ENCODE measurements at places on chromosomes 16 and 17.

DNA sequence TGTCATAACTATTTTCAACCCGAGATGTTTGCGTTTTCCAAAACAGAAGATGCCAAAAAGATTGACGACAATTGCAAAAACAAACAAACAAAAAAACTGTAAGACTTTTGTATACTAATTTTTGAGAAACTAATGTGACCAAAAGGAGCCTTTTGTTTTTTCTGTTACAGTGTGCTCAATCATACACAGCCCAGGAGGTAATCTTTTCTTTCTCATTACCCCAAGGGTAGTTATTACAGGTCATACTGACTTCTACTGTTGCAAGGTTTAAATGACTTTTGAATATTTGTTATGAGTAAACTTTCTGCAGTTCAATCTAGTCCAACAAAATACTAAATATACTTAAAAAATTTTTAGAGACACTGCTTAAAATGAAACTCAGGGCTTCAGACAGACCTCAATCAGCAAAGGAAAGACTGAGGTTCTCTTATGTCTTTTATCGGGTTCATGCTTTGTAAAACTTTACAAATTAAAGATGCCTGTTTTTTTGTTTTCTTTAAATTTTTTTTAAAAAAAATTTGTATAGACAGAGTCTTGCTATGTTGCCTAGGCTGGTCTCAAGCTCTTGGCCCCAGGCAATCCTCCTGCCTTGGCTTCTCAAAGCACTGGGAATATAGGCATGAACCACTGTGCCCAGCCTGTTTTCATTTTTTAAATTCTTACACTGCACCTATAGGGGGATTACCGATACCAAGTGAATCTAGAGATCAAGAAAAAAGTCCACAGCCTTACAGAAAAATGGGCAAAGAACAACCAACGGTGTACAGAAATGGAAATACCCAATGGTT lies 47.6 kb downstream of the SPOP start:
- no peak for DNase-seq

- no peak for DNase-seq
Measured at GRCh38 chr17:50303596-50303995, 29.3 kb downstream of the TMEM92 start.

DNA sequence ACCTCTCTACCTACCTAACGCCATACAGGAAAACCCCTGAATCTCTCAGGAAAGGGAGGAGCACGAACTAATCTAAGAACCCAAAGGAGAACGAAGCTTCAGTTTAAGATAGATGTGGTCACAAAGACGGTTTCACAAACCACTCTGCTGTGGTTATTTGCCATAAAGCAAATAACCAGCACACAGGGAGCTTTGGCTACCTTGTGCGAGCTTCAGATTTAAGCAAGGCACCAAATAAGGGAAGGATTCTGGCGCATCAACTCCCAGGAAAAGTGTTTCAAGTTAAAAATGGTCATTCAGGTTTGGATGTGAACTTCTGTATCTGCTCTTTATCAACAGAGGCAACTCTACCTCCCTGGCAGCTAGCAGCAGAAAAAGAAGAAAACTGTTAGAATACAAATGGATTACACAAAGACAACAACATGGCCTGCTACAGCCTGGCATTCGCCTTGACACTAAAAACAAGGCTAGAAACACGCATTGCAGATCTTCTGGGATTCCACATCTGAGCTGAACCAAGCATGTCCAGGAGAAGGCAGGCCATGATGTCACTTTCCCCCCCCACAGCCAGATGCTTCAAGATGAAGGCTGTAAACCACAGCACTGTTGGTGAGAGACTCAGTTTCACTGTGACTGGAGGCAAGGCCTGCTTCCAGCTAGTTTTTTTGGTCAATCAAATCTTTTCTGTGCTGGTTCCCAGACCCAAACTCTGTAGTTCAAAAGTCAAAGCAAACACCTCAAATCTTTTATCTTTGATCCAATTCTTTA lies 43.6 kb downstream of the SMG6 start:
- DNase-seq = no peak

- DNase-seq = no peak
Measured at GRCh38 chr17:27339836-27340550, 46.1 kb downstream of the WSB1 start.

DNA sequence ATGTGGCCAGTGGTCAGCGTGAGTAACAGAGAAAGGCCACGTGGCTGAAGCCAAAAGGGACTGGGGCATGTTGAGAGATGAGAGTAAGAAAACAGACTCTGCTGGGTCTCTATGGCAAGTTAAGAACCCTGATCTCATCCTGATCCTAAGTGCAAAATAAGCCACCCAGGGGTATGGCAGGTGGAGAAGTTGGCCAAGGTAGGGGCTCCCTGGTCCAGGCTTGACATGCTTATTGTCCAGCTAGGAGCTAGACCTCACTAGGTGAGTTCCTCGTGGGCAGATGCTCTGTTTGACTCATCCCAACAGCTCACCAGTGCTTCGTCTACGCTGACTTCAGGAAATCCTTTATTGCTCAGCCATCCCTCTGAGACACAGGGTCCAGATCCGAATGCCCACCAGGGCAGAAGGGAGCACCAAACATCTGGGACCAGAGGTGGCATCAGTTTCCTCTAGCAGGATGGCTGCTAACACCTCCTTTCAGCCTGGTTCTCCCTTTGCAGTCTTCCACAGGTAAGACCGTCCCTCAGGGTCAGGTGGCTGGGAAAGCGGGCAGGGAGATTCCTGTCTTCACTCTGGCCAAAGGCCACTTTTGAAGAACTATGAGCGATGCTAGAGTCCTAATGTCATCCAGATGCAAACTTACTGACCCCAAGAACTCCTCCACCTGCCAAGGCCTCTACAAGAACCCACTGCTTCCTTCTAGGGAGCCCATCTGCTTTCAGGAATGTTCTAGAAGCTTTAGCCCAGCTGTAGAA lies 99.5 kb downstream of the CDYL2 start:
- no peak for DNase-seq
